ENCODE measurements at places on chromosomes 13 and 19.
A peak's percentile ranks its signal among the peaks of the same experiment; 100 is the strongest.

DNA sequence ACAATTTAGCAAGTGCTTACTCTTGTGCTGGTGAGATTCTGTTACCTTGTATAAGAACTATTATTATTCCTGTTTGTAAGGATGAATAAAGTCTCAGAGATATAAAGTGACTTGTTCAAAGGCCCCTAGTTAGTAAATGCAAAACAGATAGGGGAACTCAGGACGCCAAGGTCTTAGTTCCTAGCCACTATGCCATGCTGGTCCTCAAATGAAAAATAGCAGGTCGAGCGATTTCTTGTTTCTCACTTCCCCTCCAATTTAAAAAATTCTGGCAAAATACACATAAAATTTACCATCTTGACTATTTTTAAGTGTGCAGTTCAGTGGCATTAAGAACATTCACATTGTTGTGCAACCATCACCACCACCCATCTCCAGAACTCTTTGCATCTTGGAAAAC is 1.1 kb downstream of the TECR start:
- DNase-seq: no peak

DNA sequence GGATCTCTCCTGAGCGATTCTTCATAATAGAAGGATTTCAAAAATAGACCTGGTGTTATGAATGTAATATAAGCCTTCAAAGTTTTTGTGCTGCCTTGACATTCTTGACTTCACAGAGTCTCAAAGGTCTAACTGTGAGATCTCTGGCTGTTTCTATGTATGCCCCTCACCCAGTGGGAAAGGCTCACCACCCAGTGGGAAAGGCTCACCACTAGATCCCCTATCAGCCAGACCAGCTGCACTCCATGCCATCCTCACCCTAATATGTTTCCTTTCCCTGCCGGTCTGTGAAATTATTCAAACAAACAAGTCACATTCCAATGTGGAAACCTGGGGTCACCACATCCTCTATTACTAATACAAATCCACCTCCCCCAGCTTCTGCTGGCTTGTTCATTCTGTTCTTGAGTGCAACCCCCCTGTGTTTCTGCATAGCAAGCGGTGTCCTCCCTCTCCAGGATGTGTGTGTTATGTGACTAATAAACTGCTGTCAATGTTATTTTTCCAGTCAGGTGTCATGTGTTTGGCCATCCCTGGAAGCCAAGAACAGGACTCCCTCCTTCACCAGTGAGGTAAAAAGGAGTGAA is 13.8 kb upstream of the SLITRK1 start:
- no peak for DNase-seq

DNA sequence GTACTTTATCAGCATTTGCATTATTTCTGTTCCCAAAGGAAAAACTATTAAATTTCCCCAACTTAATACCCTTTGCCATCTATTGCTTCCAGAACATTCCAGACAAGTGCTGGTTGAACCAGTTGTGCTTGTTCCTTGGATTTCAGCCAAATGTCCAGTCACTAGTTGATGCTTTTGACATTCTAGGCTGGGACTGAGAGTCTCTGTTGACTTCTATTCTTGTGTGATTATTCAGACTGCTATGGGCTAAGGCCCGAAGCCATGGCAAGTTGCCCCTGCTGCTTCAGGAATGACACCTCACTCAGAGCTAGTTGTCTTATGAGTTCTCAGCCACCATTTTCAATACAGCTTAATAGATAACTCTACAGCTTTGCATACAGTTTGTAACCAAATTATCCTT is 458.1 kb upstream of the ARGLU1 start:
- DNase-seq: peak; percentile 81

GRCh38 chr19:58570770-58571574 is 2.2 kb downstream of the MZF1 start:
- DNase-seq: no peak

DNA sequence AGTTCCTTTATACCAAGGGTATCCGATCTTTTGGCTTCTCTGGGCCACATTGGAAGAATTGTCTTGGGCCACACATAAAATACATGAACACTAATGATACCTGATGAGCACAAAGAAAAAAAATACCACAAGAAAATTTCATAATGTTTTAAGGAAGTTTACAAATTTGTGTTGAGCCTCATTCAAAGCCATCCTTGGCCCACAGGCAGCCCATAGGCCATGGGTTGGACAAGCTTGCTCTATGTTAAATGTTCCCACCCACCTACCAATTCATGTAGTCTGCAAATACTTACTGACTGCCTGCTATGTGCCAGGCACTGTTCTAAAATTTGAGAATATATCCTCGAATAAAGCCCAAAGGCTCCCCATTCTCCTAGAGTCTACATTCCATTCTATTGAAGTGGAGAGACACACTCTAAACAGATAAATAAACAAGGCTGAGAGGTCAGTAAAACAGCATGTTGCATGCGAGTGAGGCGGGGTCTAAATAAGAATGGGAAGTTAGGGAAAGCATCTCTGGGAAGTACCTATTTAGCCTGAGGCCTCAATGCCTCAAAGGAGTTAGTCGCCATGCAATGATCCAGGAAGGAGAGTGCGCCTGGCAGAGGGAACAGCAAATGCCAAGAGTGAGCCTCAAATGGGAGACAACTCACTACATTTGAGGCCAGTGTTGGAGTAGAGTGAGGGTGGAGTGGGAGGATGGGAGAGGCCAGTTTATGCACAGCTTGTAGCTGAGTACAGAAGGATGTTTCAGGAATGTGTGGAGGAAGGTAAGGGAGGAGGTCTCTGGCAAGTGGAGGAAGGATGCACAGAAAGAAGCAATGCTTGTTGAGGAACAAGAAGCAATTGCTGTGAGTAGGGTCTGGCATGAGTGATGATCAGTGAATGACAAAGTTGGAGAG is 52.5 kb upstream of the CLDN10 start:
- no peak for DNase-seq

GRCh38 chr19:55227241-55228014 is 1.1 kb downstream of the TMEM86B start:
- no peak for DNase-seq

- DNase-seq: no peak
Observed at GRCh38 chr13:42832341-42833096, 51.1 kb downstream of the FAM216B start.

DNA sequence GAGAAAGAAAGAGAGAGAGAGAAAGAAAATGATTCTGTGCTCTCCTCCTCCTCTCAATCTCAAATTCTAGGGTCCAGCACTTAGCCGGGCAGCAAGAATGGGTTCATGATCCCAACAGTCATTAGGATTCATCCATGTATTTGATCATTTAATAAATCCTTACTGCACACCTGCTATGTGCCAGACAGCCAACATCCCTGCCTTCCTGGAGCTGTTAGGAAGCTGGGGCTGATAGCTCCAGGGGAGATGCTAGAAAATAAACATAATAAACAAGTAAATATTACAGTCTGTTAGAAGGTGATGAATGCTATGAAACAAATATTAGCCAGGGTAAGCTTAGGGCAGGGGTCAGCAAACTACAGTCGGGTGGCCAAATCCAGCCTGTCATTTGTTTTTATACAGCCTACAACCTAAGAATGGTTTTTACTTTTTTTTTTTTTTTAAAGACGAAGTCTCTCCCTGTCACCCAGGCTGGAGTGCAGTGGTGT is 9.9 kb upstream of the ACP7 start:
- DNase-seq: no peak

DNA sequence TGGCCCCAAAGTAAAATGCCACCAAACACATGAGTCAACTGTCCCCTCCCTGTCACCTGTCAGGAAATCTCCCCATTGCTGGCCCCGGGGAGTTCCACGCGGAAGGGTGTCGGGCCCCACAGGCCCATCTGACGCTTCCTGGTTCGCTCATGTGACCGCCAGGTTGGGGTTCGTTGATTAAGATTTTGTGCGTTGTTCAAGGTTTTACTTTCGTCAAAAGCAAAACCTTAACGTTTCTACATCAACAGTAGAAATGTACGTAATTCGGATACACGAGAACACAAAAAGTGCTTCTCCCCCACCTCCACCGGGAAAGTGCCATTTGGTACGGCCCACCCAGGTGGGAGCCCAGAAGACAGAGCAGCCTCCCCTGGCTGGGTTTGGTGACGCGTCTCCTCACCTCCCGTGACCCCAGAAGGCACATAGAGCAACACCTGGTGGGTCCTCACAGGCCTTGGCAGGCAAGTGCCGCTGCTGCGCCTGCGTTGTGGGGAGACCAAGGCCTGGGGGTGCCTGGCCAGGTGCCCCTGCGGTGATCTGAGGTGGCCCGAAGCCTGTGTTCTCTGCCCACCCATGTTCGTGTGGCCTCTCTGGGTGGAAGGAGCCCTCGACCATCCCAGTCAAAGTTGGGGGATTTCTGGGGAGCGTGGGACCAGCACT is 161.6 kb downstream of the KDM4B start:
- no peak for DNase-seq

DNA sequence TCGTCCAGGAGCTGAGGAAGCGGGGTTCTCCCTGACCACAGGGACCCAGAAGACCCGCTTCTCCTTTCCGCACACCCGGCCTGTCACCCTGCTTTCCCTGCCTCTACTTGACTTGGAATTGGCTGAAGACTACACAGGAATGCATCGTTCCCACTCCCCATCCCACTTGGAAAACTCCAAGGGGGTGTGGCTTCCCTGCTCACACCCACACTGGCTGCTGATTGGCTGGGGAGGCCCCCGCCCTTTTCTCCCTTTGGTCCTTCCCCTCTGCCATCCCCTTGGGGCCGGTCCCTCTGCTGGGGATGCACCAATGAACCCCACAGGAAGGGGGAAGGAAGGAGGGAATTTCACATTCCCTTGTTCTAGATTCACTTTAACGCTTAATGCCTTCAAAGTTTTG is 18.9 kb downstream of the VASP start:
- no peak for DNase-seq

DNA sequence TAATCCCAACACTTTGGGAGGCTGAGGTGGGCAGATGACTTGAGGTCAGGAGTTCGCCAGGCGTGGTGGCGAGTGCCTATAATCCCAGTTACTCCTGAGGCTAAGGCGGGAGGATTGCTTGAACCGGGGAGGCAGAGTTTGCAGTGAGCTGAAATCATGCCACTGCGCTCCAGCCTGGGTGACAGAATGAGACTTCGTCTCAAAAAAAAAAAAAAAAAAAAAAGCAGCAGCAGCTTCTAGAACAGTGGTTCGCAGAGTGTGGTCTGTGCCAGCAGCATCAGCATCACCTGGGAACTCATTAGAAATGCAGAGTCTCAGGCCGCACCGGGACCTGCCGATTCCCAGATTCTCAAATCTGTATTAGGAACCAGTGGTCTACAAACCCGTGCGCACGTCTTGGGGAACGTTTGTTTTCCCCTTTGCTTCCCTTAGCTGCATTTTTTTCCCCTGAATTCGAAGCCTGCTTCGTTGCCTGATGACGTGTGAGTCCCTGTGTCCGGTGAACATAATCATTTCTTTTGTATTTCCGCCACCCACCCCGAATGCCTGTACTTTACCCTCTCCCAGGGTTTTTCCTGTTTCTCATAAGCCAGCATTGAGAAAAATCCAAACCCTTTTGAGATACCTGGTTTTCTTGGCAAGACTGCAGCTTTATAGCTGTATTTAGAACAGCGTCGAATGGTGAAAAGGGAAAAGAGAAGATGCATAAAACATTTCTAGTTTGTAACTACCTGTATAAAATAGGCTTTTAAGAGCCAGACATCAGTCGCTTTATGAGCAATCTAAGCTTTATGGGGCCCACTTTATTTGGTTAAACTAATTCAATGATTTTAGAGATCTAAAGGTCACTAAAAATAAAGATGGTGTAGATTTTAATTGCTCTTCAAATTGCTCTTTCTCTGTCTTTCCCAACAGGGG is 49.8 kb downstream of the BICRA start:
- DNase-seq: no peak

DNA sequence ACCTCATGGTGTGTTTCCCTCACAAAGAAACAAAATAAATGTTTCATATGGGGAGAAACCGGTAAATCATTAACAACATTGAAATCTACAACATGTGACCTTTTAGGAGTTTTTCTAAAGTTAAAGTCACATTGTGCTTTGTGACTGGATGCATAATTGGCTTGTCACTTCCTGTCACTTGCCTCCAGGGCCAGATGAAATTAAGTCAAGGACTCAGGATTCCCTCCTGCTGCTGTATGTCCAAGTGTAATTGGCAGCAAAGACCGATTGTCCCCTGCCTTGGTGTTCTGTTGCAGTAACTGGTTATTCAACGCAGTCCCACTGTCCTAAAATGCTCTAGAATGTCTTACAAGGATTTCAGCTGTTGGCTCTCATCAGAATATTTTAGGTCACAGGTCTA is 448.2 kb downstream of the LIG4 start:
- DNase-seq: no peak

DNA sequence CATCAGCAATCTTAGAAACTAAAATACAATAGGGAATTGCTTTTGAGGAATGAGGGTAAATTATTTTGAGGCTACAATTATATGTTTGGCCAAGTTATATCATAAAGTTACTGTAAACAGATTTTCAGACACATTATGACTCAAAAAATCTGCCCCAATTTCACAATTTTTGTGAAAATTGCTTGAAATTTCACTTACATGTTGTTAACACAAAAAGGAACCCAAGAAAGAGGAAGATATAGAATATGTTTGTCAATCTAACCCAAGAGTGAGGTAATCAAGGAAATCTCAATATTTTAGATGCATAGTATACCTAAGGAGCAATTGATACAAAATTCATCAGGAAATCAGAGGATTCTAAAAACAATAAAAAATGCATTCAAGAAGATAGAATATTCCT is 73.9 kb upstream of the FNDC3A start:
- DNase-seq: no peak

DNA sequence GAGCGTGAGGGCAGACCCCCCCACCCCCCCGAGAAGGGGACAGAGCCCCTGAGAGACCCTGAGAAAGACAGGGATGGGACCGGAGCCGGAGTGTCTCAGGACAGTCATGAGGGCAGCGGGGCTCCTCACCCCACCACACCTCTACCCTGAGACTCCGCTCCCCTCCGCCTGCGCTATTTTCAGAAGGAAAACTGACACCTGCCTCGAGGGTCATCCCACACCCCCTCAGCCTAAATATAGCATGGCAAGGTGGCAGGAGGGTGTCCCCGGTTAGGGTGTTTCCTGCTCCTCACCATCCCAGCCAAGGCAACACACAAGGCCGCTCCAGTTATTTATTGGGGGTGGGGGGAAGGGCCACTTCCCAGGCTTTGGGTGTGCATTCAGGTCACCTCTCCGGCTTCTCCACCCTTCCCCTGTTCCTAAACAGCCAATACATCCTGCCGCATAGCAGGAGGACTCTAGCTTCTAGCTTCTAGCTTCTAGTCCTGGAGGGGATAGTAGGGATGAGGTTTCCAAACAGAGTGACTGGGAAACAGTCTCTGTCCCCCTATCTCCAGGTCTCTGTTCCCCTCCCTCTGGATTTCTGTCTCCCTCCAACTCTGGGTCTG is 1.4 kb upstream of the NTF4 start:
- no peak for DNase-seq

- no peak for DNase-seq
Observed at GRCh38 chr13:50144246-50145160, 129.3 kb downstream of the KCNRG start.

DNA sequence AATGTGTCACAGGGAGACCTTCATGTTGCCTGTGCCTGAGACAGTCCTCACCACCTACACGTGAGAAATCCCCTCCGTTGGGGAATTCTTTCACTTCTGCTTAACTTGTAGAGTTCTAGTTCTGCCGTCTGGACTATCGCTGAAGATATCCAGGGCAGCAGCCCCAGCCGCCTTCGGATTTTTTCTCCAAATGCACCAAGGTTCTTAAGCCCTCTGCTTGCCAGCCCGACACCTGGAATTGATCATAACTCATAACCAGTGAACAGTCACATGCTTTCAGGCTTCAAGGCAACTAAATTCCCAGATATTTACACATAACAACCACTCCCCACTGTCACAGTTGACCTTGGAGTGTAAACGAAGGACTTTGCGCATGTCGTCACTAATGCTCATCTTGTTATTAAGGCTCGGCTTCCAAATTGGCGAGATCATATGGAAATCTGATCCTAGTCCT is 114.4 kb downstream of the RAB20 start:
- no peak for DNase-seq

- DNase-seq: no peak
Observed at GRCh38 chr13:93355094-93355493, 128.5 kb downstream of the GPC6 start.

Measured in thoracic aorta (tissue), 2 donors.